HL-60 (cell line): ENCODE measurements at places on chromosomes 7 and 10.

DNA sequence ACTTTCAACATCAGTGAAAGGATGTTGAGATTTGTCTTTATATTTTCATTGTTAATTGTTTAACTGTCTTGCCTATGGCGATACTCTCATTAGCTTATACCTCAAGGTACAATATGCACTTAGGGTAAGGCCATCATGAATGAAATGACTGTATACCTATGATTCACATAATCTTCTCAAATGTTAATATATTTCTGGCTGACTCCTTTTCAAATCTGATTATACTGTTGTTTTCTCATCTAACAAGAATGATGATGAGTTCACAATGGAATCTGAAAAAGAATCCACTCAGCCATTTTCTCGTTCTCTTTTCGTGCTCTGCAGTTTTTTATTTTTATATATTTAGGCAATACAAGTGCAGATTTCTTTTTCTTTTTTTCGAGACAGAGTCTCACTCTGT is 159.1 kb downstream of the ARHGAP12 start:
- DNase-seq = no peak

DNA sequence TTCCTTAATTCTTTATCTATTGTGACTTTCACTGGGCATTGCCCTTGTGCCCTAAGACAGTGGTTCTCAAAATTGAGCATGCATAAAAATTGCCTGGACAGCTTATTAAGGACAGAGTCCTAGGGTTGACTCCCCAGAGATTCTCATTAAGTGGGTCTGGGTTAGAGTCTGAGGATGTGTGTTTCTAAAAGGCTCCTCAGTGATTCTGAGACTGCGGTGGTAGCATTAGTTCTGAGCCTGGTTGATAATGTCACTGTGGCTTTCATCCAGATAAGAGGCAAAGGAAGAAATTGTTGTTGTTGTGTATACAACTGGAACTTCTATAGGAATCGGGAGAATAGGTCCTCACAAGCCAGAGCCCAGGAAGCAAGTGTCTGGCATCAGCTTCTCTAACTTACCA is 1.3 kb downstream of the IFIT2 start:
- no peak for DNase-seq

DNA sequence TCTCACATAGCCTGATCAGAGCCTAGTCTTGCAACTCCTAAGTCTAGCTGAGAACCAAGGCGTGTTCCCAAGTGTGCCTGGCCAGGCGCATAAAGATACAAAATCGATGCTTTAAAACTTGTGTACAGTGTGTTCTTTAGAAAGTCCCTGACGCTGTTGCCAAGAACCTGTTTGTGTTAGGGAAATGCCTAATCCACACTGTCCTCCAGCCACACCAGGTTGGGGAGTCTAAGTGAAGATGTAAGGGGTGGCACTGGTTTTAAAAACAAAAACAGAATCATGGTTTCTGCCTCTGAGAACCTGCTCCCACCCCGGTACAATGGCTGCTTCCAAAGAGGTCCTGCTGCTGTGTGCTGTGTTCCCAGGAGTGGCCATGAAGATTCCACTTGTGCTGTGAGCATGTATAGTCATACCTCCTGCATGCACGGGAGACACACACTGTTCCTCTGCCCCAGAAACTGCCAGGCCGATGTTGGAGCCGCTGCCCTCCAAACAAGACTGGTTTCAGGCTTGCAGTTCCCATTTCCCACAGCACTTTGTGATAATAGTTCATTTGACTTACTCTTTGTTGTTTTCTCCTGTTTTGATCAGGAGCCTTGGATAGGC is 88.5 kb downstream of the CCNY start:
- no peak for DNase-seq

DNA sequence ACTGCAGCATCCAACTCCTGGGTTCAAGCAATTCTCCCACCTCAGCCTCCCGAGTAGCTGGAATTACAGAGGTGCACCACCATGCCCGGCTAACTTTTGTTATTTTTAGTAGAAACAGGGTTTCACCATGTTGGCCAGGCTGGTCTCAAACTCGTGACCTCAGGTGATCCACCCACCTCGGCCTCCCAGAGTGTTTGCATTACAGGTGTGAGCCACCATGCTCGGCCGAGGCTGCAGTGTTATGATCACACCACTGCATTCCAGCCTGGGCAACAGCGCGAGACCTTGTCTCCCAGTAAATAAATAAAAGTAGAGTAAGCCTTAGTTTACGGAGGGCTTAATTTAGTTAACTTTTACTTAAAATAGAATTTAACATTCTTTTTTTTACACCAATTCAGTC is 23.7 kb upstream of the IGF2BP3 start:
- DNase-seq = no peak

DNA sequence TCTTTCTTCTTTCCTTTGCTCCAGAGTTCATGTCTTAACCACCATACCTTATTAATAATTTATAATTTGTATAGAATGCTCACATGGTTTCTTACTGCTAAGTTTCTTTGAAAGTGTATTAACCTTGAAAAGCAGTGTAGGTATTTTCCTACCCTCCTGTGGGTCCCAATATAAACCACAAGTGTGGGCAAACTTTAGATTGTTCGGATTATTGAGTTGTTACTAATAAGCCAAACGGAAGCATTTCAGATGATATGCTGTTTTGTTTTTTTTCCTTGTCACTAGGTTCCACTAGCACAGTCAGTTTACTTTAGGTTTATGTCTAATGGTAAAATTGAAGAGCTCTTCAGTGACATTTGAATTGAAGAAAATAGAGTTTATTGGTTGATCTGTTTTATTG is 10.2 kb downstream of the SSBP1 start:
- no peak for DNase-seq

DNA sequence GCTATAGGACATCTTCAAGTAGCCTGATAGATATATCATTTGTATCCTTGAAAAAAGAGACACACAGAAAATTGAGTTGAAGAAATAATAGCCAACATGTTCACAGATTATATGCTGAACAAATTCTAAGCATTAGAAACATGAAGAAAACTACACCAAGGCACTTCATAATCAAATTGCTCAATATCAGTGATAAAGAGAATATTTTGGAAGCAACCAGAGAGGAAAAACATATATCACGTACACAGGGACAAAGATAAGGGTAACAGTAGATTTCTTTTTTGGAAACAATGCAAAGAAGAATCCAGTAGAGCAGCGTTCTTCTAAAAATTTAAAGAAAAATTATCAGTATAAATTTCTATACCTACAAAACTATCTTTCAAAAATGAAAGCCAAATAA is 6.0 kb upstream of the FRMD4A start:
- no peak for DNase-seq

DNA sequence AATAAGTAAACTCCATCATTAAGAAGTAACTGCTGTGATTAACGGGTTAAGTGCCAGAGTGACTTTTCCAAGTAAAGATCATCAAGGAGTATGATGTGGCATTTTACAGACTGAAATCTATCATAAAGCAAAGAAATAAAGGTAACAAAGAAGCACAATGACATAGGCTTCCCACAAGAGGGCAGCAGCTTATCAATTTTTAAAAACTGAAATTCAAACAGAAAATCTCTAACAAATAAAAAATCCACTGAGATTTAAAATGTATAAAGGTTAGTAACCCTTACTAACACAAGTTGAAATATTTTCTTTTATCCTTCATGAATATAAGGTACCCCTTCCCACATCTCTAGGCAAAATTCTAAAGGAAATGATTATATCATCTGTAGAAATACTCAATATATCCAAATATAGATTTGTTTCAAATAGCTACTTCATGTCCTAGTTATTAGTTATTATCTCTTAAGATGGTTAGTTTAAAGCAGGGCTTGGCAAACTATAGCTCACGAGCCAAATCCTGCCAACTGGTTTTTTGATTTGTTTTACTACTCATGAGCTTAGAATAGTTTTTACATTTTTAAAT is 29.2 kb downstream of the FAM3C start:
- no peak for DNase-seq

DNA sequence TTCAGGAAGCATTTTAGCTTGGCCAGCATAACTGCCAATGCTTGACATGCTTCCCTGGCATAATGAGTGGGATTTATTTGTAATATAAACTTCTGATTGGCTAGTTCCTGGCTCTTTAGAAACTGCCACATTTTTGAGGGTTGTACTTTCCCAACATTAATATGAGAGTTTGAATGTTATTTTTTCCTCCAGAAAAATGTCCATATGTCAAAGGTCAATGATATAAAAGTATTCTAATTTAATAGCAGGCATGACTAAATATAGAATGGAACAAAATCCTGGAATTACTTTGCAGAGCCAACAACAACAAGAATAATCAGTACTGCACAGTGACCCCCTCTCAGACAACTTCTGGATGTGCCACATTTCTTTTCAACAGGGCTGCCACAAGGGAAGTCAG is 352.6 kb downstream of the PRPF18 start:
- DNase-seq = no peak

- DNase-seq = no peak
Measured at GRCh38 chr7:12398186-12398585, 5.5 kb downstream of the VWDE start.

DNA sequence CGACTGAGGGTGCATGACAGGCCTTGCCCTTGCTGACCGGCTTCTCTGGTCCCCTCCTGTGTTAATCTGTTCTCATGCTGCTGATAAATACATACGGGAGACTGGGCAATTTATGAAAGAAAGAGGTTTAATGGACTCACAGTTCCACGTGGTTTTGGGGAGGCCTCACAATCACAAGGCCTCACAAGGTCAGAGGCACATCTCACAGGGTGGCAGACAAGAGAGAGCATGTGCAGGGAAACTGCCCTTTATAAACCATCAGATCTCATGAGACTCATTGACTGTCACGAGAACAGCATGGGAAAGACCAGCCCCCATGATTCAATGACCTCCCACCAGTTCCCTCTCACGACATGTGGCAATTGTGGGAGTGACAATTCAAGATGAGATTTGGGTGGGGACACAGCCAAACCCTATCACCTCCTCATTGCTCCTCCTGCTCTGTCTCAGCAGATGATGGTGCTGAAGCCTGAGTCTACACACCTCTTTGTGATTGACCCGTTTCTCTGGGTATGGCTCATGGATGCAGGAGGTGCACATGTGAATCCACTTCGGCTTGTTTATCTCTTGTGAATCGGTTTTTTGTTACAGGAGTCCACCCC is 547.8 kb downstream of the DNAJB6 start:
- DNase-seq = no peak

DNA sequence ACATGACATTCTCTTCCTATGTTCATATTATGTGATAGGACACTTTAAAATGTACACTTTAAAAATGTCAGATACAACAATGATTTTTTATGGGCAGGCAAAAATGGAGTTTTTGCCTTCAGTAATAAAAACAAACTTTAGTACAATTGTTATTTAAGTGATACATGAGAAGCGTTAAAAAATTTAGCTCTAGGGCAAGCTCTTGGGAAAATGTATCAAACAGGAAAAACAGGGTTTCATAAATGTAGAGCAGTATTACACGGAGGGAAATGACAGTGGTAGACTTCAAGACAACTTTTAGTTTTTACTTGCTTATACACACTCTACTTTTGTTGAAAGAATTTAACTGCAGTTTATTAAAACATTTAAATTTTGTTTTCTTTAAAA is 1.5 kb downstream of the FHIP2A start:
- DNase-seq = no peak

DNA sequence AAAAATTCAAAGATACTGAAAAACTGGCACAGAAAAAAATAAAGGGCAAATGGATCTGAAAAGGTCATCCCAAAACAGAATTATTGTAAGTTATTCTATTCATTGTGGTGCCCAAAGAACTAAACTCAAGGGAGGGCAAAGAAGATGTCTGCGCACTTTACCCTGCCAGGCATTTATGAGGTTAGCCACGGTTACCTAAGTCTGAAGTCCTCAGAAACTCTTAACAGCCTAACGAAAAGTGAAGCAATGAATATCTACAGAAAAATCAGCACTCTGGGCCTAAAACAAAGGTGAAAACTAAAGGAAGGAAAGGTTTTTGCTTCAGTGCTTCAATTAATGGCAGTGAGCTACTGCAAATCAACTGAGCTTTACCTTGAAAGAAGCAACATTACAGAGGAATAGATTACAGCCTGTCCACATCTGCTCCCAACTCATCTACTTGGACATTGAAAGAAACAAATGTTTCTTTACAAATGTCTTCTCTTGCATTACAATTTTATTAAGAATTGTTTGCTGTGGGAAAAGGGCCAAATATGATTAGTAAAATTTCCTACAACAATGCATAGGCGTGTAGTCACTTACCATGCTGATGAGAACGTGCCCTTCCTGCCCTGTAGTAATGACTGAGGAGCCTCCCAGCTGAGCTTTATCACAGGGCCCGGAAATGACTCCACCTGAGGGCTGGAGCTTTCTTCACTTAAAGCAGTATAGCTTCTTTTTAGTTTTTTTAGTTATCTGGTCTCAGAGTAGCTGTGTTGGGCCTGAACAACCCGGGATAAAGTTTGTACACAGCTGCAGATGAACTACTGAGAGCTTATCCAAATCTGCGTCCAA is at the start of gene TUBAL3:
Gene TUBAL3, minus strand, starts transcription at position 621 of the 834 bp plus-strand sequence. Its CDS starts 36 bp downstream, at position 585.
- DNase-seq = no peak

- no peak for DNase-seq
Measured at GRCh38 chr10:78772986-78773530, 295.7 kb upstream of the ZMIZ1 start.

GRCh38 chr10:42992156-42992956 is 84.5 kb upstream of the RET start:
- no peak for DNase-seq

DNA sequence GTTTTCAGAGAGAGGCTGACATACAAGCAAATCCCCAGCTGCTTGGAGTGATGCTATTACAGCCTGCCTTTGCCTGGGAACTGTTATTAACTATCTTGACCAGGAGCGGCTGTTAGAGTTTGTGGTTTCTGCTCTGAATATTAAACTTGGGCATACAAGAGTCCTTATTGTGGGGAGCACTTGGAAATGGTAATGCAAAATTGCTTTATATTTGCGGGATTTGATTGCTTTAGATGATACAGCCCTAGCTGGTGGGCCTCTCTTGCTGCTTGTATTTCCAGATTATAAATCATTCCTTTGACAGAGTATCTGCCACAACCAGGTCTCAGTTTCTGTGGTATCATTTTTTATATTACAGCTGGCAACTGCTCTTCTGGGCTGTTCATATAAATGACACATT is 101.9 kb upstream of the FAM204A start:
- DNase-seq = no peak

- DNase-seq = no peak
Measured at GRCh38 chr7:144632724-144633123, 203.1 kb downstream of the TPK1 start.

DNA sequence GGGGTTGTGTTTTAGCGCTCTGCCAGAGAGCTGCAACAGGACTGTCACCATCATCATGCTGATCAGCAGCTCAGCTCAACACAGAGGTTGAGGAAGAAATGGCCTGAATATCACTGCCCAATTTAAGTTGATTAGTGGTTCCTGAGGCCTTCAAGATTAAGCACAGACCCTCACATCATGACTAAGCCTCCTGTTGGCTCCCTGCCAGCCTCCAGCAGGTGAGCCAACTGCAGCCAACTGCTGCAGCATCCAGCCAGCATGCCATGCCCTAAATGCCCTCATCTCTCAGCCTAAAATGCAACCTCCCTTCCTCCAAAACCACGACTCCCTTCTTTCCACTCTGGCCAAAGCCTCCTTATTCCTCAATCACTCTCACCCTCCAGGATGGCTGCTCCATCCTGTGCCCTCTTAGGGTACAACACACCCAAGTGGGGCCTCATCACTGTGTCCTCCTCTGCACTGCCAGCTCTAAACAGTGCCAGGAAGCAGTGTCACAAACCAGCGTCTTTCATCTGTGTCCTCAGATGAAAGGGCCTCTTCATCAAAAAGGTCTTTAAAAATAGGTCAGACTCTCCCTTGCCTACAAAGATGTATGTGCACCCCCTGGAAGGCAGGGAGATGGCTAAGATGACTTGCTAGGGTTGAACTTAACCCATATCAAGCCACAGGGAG is 259.3 kb downstream of the ZEB1 start:
- DNase-seq = no peak

- DNase-seq = no peak
Measured at GRCh38 chr7:78862411-78862900, 591.0 kb downstream of the MAGI2 start.

- no peak for DNase-seq
Measured at GRCh38 chr10:80177781-80178636, 27.3 kb downstream of the ANXA11 start.
